DMS 273 treated with DMSO at 0.1 percent for 48 hours (cell line): ENCODE measurements at places on chromosomes 1 and 21.

DNA sequence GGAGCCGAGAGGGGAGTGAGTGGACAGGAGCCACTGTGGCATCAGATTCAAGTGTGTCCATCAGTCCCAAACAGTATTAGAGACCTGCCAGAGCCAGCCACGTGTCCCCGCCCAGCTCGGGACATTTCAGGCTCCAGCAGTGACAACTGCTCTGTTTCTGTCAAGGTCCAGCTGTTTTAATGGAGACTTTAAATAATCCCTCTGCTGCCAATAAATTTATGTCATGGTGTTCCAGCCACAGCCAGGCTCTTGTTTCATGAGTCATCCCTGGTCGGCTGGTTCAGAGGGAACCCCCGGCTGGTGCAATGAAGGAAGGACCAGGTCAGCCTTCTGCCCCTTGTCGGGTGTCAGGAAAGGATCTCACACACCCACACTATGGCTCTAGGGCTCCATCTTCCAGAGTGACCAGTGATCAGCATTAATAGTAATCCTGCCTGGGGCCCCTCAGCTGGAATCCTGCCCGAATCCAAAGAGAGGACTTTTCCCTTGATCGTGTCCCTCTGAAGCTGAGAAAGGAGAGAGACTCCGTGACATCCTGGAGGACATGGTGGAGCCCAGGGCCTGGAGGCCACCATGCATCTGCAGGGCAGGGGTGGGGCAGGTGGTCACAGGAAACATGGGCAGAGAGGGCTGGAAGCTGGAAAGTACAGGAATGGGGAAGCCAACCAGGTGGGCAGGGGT, 197.3 kb downstream of the MATN1 start:
- DNase-seq: peak; percentile 4

GRCh38 chr1:36835017-36835695, 199.2 kb downstream of the GRIK3 start:
- DNase-seq: no peak

- no peak for DNase-seq
These were observed 431 bp upstream of the C1orf52 start for GRCh38 chr1:85259912-85260274.

- DNase-seq: no peak
These were observed 114.6 kb downstream of the KAZN start for GRCh38 chr1:14713077-14713476.

DNA sequence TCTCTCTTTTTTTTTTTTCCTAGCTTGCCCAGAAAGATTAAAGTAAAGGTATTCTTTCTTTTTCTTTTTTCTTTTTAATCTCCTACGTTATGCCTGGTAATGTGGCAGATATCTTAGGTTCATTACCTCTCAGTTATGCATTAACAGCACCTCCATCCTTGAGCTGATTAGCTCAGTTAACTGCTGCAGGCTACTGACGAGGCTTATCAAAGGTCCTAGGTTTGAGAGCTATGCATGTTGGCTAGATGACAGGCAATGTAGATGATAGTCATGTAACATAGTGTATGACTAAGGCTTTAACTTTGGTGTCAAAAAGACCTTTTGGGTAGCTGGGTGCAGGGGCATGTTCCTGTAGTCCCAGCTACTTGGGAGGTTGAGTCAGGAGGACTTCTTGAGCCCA, 53.7 kb upstream of the CACYBP start:
- no peak for DNase-seq

DNA sequence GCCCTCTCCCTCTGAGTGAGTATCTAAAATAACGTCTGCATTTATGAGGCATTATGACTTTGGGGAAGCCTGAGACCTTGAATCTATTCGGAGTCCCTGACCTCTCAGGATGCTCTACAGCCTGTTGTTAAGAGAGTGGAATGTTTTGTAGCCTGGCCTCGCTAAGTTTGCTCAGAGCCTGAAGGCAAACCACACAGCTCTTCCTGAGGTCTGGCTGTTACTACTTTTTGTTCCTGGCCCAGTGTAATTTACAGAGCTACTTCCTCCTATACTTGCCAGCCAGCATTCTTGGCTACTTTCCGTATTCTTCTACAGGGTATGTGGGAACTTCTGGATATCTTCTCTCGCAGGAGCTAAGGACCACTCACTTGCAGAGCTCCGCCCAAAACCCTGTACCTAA, 3.6 kb upstream of the ZMYM4 start:
- no peak for DNase-seq

GRCh38 chr1:23403038-23403336, 21.6 kb downstream of the TCEA3 start:
- DNase-seq: no peak

GRCh38 chr1:183830389-183830788, 25.5 kb downstream of the RGL1 start:
- no peak for DNase-seq

GRCh38 chr1:197577580-197577979, 197.7 kb downstream of the DENND1B start:
- DNase-seq: no peak

GRCh38 chr1:17883662-17884395, 128.7 kb downstream of the ACTL8 start:
- no peak for DNase-seq

DNA sequence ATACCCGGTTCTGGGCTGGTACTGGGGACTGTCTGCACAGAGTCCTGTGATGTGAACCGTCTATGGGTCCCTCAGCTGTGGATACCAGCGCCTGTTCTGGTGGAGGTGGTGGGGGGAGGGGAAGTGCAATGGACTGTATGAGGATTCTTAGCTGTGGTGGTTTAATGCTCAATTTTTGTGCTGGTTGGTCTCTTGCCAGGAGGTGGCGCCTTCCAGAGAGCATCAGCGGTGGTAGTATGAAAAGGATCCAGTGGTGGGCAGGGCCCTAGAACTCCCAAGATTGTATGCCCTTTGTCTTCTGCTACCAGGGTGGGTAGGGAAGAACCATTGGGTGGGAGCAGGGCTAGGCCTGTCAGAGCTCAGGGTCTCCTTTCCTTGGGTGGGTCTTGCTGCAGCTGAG, 89.4 kb upstream of the B3GALT2 start:
- DNase-seq: no peak

GRCh38 chr1:181783208-181783607, 278.3 kb downstream of the ZNF648 start:
- no peak for DNase-seq

GRCh38 chr1:94772845-94773244, 47.3 kb upstream of the SLC44A3 start:
- DNase-seq: no peak

GRCh38 chr1:109882288-109883245, 28.1 kb upstream of the CSF1 start:
- DNase-seq: no peak

- DNase-seq: no peak
These were observed 18.2 kb upstream of the LHX4 start for GRCh38 chr1:180211860-180212229.

DNA sequence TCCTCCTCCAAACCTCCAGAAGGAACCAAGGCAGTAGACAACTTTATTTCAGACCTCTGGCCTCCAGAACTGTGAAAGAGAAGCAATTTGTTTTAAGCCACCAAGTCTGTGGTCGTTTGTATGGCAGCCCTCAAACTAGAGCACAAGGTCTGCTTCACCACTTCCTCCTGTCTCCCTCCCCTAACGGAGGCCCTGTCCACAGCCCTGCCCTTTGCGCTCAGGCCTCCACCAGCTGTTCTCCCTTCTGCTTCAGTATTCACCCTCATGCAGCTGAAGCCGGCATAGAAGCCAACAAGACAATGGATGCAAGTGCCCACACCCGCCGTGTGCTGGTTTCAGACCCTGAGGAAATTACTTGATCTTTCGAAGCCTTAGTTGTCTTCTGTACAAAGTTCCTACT, 364.1 kb downstream of the HHAT start:
- peak; percentile 21 for DNase-seq

- DNase-seq: no peak
These were observed 32.5 kb downstream of the RGS13 start for GRCh38 chr1:192668409-192668983.

GRCh38 chr1:192311281-192311680, 5.5 kb upstream of the RGS21 start:
- DNase-seq: no peak

GRCh38 chr1:193451606-193452005, 265.2 kb upstream of the B3GALT2 start:
- DNase-seq: no peak

DNA sequence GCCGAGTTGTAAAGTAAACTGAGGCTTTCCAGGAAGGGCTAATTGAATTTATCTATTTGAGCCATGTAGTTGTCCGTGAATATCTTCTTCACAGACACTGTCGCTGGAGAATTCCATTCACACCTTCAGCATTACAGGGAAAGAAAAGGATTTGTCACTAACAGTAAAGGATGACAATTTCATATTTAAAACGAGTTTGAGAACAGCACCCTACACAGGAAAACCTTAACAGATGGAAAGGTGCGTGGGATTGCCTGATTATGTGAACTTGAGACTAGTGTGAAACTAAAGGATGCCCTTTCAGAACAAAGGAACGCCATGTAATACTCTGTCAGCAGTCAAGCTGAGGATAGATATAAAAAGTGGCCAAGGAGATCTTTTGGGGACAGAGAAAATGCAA, 492.5 kb upstream of the ADGRL2 start:
- no peak for DNase-seq

DNA sequence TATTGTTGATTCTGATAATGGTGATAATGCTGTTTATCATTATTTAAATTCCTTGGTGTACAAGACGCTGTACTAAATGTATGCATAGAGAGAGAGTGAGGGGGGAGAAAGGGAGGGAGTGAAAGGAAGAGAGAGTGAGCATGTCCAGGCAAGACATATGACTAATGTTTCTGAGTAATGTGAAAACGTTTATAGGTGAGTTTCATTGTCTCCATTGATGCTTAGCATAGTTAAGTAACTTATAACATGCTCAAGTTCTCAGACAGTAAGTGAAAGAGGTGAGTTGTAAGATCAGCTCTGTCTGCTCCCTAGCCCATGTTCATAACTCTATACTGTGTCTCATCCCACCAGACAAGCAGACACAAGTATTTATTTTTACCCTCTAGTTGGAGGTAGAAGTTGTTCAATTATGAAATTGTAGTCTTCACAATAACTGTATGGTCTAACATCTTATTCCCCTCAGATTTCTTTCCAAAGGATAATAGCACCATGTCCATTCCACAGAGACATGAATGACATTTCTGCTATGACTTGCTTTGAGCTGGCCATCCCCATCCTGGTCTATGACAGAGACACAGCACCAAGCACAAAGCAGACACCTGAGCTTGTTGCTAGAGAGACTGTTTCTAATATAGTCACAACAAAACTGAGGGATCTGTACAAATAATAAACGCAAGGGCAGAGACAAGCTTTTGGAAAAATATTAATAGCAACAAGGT, 285.1 kb downstream of the CACNA1E start:
- no peak for DNase-seq

- DNase-seq: no peak
These were observed 11.6 kb upstream of the BARHL2 start for GRCh38 chr1:90728502-90729287.

GRCh38 chr1:201906336-201906735, 17.6 kb downstream of the SHISA4 start:
- DNase-seq: no peak

- no peak for DNase-seq
These were observed 31.5 kb upstream of the VASH2 start for GRCh38 chr1:212918824-212919223.

- no peak for DNase-seq
These were observed 878 bp downstream of the OR11L1 start for GRCh38 chr1:247840818-247841217.

- no peak for DNase-seq
These were observed 211.0 kb upstream of the RAB4A start for GRCh38 chr1:229059671-229060539.

DNA sequence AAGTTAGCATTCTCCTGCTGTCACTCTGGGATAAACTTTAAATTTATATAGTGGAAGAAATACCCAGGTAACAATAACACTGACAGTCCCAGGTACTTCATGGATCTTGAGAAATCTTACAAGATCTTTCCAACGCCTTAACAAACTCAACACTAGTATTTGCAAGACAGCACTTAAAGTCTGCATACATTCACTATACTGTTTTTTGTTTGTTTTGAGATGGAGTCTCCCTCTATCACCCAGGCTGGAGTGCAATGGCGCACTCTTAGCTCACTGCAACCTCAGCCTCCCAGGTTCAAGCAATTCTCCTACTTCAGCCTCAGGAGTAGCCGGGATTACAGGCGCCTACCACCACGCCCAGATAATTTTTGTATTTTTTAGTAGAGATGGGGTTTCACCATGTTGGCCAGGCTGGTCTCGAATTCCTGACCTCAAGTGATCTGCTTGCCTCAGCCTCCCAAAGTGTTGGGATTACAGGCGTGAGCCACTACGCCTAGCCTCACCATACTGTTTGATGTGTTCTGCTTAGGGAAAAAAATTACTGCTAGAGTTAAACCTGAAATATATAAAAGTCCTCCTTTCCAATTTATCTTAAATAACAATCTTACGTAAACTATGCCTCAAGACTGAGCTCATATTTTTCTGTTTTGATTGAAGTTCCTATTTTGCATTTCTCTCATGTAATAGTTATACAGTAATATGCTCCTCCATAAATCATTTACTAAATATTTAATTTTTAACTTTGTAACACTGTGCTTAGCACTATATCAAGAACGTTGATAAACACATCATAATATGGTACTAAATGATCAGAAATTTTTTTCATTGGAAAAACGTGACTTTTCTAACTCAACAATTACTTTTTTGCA, 17.5 kb downstream of the EYA3 start:
- DNase-seq: no peak

GRCh38 chr1:42005530-42005929, 86.8 kb upstream of the HIVEP3 start:
- no peak for DNase-seq

DNA sequence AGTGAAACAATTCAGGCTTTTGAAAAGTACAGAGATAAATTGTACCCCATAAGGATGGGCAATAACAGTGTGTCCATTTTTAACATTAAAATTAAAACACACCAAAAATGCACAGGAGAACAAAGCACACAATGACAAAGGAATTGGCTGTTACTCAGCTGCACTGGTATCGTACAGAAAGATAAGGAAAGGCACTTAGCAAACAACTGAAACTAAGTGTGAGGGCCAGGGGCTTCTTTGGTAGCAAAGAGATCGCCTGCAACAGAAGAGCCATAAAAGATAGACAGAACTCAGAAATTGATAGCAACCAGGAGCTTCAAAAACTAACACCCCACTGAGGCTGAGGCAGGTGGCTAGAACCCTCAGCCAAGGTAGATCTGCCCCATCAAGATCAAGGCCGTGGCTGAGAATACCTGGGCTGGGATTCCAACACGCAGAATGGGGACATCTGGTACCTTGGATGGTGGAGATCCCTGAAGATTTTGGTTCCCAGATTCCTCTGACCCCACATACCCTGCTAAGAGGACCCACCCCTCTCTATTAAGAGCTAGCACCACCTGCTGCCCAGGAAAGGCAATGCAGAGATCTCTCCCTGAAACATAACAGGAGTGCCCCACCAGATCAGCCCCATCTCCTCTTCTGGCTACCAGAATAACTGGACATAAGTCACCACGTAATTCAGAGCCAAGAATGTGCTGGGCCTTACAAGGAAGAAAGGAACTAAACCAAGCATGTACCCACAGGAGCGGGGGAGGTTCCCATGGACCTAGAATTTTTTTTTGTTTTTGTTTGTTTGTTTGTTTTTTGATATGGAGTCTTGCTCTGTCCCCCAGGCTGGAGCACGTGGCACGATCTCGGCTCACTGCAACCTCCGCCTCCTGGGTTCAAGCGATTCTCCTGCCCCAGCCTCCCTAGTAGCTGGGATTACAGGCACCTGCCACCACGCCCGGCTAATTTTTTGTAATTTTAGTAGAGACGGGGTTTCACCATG, 16.2 kb downstream of the PLEKHO1 start:
- peak; percentile 20 for DNase-seq

- no peak for DNase-seq
These were observed 566.6 kb upstream of the NR5A2 start for GRCh38 chr1:199460933-199461332.

- no peak for DNase-seq
These were observed 5.8 kb downstream of the LRRC8D start for GRCh38 chr1:89826594-89826993.
